Right cardiac atrium (tissue), 5 donors: ENCODE measurements at places on chromosomes 11 and 22.

DNA sequence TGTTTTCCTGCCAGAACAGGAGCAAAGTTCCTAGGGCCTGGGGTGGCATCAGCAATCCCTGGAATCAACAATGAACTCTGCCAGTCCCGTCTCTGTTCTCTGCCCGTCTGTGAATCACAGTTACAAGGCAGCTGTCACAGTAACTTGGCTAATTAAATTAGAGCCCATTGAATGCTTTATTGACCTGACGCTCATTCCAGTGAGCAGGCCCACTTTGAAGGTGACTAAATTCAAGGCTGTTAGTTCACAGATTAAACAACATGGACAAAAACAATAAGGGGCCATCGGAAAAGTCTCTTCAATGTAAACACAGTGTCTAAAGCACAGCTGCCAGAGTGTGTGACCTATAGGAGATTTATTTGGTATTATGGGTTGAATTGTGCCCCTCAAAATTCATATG, 17.7 kb upstream of the TMPRSS5 start:
- no peak for DNase-seq

- no peak for DNase-seq
These were observed 47.0 kb downstream of the CDPF1 start for GRCh38 chr22:46202897-46203600.

DNA sequence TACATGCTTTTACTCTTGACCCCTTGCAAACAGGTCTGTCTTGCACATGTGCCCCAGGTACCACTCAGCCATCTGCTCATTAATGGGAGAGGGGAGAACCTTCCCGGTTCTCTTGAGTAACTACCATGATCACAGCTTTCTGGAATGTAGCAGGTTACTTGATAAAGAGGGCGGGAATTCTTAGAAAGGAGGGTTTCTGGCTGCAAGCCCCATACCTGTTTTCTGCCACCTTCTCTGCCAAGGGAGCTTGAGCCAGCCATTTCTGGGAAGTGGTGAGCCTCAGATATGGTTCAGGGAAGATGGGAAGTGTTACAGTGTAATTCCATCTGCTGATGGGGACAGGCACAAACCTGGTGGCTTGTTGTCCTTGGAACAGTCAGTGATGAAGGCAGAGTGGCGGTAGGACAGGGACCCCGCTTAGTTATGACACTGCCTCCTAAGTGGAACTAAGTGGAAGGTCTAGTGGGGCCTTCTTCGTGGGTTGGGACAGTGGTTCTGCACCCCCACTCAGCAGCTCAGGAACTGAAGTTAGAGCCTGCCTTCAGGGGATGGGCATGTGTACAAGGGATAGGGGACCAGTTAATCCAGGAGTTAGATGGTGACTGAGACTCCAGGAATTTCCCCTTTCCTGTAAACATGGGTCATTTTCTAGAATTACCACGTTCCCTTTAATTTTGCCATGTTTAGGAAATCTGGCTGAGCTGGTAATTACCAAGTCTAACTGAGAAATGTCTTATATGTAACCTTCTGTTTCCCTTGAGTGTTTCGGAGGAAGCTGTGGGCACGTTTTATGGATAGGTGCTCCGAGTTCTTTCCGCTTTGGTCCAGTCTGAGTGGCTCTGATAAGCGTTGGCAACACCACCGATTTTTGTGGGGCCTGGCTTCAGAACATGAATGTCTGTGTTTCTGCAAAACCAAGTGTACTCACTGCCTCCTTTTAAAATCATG, 35.3 kb downstream of the BCR start:
- DNase-seq, result peak; percentile 16

GRCh38 chr11:20002312-20003216, 157.7 kb downstream of the DBX1 start:
- no peak for DNase-seq

DNA sequence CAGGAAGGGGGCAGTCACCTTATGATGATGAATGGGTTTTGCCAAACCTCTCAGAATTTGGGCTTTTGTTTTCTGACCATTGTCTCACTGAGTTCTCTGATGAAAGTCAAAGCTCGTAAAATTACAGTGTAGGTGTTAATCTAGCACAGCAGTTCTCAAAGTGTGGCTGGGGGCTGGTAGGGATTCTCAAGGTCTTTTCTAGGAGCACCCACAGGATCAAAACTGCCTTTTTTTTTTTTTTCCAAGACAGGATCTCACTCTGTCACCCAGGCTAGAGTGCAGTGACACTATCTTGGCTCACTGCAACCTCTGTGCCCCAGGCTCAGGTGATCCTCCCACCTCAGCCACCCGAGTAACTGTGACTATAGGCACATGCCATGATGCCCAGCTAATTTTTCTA, 66.1 kb downstream of the C22orf31 start:
- no peak for DNase-seq

DNA sequence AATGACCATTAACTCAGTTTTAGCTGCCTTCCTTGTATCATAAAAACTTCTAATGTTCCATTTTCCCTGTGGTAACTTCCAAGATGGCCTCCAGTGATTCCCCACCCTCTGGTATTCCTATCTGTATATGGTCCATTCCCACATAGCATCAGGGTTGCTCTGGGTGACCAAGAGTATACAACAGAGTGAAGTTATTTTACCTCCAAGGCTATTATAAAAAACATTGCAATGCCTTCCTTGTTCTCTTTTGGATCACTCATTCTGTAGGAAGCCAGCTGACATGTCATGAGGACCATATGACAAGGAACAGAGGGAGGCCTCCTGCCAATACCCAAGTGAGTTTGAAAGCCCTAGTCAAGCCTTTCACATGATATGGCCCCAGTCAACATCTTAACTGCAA, 30.1 kb downstream of the ZNF280B start:
- DNase-seq, result no peak

DNA sequence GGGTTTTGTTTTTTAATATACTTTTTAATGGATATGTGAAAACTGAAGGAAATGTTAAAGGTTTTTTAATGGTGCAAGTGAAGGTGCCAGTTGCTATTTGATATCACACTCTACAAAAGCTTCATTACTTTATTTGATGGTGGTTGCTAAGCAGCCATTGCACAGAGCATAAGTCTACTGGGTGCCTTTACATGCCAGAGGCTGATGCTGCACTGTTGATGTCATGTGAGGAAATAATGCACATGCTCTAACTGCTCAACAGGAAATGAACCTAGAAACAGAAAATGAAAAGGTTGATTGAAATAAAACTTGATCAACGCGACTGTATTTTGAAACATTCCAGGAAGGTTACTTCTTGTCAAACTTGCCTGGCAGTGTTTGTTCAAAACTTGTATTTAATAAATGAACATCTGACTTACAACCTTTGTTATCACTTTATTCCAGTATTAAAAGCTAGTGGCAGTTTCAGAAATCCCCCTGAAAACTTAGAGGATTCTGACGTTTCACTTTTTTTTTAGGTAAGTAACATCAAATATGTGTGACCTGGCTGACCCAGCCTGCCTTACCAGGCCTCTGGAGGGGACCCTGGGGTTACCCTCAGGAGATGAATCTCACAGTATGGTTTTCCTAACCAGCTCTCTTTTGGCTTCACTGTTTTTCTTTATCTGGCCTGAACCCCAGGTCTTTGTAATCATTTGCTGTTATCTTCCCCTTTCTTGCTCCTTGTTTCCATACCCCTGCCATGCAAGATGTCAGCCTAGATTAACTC, 2.4 kb upstream of the ATP5MG start:
- no peak for DNase-seq
